ENCODE measurements at places on chromosomes 3 and 15. TPM values are rescaled to one million over a fixed set of nuclear protein-coding genes. Genes with fewer than 3 reads are reported as not detected.

DNA sequence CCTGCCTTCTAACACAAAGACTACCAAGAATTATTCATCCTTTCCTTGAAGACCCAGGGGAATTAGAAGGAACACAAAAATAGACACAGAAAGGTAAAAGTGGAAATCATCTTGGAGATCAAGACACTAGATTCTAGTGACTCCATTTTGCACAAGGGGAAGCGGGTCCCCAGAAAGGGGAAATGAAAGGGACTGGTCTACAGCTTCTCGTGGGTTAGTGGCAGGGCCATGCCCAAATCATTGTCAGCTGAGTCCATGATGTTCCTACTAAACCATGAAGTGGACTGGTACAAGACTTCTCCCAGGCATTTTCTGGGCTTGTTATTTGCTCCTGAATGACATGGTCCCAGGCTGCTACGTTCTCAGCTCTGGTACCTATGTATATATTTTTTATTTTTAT is 230.7 kb upstream of the TPRG1 start:
- peaks cover 3% of the 10 kb centered on the region for H3K36me3 ChIP-seq
- H3K27ac ChIP-seq: no peak overlapping the region
- peaks cover 25% of the 10 kb centered on the region for H3K4me1 ChIP-seq
- H3K4me3 ChIP-seq: no peak overlapping the region
- no peak for DNase-seq
- H3K27me3 ChIP-seq: no peaks in the 10 kb centered on the region

GRCh38 chr3:107662124-107662507 is 139.4 kb downstream of the BBX start:
- H3K4me3 ChIP-seq: no peak overlapping the region
- peak overlapping the region; percentile 50 for H3K27ac ChIP-seq
- DNase-seq: no peak
- no peaks in the 10 kb centered on the region for H3K36me3 ChIP-seq
- peaks cover 51% of the 10 kb centered on the region for H3K4me1 ChIP-seq

TNNC1 gene
- total RNA-seq: 5.6 TPM

DNA sequence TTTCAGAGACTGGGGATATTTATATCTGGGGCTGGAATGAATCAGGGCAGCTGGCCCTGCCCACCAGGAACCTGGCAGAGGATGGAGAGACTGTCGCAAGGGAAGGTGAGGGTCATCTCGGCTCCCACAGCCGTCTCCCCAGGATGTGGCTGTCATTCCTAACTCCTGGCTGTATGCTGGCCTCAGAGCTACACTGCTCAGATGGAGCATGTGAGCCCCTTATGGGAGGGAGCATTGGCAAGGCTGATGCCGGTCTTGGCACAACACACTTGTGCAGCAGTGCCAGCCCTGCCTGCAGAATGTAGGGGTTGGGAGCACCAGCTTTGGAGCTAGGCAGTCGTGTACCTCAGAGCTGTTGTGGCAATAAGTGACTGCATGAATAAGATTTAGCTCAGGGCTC is 5.2 kb downstream of the RCCD1 start:
- peaks cover 16% of the 10 kb centered on the region for H3K4me1 ChIP-seq
- H3K36me3 ChIP-seq: peaks cover 45% of the 10 kb centered on the region
- no peak overlapping the region for H3K27ac ChIP-seq
- H3K27me3 ChIP-seq: no peaks in the 10 kb centered on the region
- no peak for DNase-seq
- no peak overlapping the region for H3K4me3 ChIP-seq

GRCh38 chr3:171374260-171374659 is 85.9 kb downstream of the TNIK start:
- H3K36me3 ChIP-seq: no peaks in the 10 kb centered on the region
- H3K4me3 ChIP-seq: no peak overlapping the region
- no peak overlapping the region for H3K27ac ChIP-seq
- H3K27me3 ChIP-seq: no peaks in the 10 kb centered on the region
- peaks cover 51% of the 10 kb centered on the region for H3K4me1 ChIP-seq

LINGO1 gene
- total RNA-seq: 60.5 TPM

GRCh38 chr3:124829819-124830554 is 57.2 kb downstream of the ITGB5 start:
- H3K27me3 ChIP-seq: no peaks in the 10 kb centered on the region
- peaks cover 43% of the 10 kb centered on the region for H3K36me3 ChIP-seq
- H3K27ac ChIP-seq: peak overlapping the region; percentile 95
- H3K4me1 ChIP-seq: peaks cover 80% of the 10 kb centered on the region
- H3K4me3 ChIP-seq: no peak overlapping the region

- no peak overlapping the region for H3K4me3 ChIP-seq
- no peak for DNase-seq
- no peaks in the 10 kb centered on the region for H3K36me3 ChIP-seq
- no peaks in the 10 kb centered on the region for H3K27me3 ChIP-seq
- H3K4me1 ChIP-seq: peaks cover 22% of the 10 kb centered on the region
Observed at GRCh38 chr3:173748105-173748504, 350.6 kb downstream of the NLGN1 start.

DNA sequence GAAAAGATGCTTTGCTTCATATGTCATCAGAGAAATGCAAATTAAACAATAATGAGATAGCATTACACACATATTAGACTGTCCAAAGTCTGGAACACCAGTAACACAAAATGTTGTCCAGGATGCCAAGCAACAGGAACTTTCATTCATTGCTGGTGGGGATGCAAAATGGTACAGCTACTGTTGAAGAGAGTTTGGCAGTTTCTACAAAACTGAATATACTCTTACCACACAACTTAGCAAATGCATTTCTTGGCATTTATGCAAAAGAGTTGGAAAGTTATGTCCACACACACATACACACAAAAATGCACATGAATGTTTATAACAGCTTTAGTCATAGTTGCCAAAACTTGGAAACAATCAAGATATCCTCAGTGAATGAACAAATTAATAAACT is 195.2 kb upstream of the MME start:
- no peak for DNase-seq
- no peak overlapping the region for H3K4me3 ChIP-seq
- H3K27me3 ChIP-seq: no peaks in the 10 kb centered on the region
- H3K4me1 ChIP-seq: no peaks in the 10 kb centered on the region
- 0 out of 2 replicates have a peak, but pooled peaks cover 9% of the 10 kb centered on the region for H3K36me3 ChIP-seq

GOLGA6B gene
- total RNA-seq: 1.9 TPM

DNA sequence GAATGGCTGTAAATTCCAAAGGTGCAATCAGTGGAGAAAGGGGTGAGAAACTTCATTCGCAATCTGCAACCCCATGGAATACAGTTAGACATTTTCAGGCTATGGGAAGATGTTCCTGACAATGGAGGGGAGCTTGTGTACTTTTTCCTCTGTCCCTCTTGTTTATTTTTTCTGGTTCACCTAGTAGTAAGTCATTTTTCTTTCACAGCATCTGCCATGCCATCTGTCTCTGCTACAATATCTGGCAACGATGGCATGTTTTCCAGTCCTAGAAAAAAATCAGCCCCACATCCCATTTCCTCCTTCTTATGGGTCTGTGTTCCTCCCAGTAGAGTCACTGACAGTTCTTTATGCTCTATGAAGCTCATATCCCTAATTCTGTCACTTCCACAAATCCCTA is 76.0 kb downstream of the SSR3 start:
- DNase-seq: no peak
- no peaks in the 10 kb centered on the region for H3K27me3 ChIP-seq
- no peaks in the 10 kb centered on the region for H3K36me3 ChIP-seq

DNA sequence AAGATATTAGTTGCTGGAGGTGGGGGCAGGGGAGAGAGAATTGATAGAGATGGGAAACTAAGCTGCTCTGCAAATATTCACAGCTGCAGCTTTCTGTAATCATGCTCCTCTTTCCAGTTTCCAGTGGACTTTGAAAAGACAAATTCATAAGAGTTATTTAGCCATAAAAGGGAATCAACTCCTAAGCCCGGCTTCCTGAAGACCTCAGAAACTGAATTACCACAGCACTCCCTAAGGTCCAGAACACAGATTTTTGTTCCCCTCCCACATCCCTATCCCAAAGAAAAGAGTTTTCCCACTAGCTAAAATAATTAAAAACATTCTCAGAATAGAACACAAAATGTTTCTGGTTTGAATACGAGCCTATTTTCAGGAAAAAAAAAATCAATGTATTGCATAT is 871.8 kb upstream of the NR2F2 start:
- no peak overlapping the region for H3K27ac ChIP-seq
- no peak for DNase-seq
- H3K4me3 ChIP-seq: no peak overlapping the region

DNA sequence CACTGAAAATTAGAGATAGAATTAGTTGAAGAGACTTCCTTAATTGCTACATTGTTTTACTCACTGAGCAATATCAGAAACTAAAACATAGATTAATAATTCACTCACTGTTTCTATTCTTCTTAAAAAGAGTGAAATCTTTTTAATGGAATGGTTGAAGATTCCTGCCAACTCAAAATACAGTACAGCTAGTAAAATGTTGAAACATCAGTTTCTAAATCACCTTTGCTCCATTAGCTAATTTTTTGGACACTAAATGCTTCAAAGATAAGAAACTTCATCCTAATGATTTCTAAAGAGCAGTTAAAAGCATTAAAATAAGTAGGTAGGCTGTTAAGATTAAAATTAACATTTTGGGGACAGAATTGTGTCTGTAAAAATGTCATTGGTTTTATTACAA is 10.5 kb upstream of the NIT2 start:
- H3K4me3 ChIP-seq: no peak overlapping the region
- peaks cover 21% of the 10 kb centered on the region for H3K36me3 ChIP-seq
- no peaks in the 10 kb centered on the region for H3K4me1 ChIP-seq
- no peak for DNase-seq
- H3K27ac ChIP-seq: no peak overlapping the region

LRTM1 gene
- total RNA-seq: not detected

C3orf22 gene
- total RNA-seq: not detected

EIF4E3 gene
- 14.3 TPM for total RNA-seq

- DNase-seq: no peak
- H3K27me3 ChIP-seq: peaks cover 15% of the 10 kb centered on the region
- H3K4me1 ChIP-seq: peaks cover 13% of the 10 kb centered on the region
- H3K4me3 ChIP-seq: peak overlapping the region; percentile 94
- H3K27ac ChIP-seq: no peak overlapping the region
Observed at GRCh38 chr15:44712346-44713005, 1.2 kb downstream of the B2M start.

DNA sequence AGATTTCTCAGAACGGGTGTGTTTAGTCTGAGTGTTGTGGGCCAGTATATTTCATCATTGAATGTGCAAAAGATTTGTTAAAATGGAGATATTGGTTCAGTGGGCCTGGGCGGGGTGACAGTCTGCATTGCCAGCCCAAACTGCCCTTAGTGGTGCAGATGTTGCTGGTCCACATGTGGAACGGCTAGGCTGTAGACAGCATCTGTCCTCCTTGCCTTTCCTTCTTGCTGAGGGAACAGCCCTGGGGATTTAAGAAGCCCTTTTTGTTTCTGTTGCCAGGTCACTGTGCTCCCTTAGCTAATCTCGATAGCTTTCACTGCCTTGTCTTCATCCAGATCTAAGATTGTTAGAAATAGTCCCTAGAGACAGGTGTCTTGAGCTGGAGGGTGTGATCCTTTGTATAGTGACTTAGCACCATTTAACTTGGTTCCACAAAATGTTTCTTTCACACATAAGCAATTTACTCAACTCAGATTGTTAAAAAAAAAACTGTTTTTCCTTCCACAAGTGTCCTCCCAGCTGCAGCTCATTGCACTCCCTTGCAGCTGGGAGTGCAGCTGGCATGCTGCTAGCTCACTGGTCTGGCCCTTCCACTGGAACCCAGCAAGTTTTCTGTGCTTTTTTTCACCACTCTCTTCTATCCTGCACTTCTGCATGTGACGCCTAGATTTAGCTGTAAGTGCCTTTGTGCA is 37.5 kb downstream of the GAP43 start:
- DNase-seq: no peak
- H3K36me3 ChIP-seq: no peaks in the 10 kb centered on the region
- H3K4me1 ChIP-seq: peaks cover 37% of the 10 kb centered on the region
- H3K27ac ChIP-seq: no peak overlapping the region
- H3K27me3 ChIP-seq: no peaks in the 10 kb centered on the region
- no peak overlapping the region for H3K4me3 ChIP-seq

DNA sequence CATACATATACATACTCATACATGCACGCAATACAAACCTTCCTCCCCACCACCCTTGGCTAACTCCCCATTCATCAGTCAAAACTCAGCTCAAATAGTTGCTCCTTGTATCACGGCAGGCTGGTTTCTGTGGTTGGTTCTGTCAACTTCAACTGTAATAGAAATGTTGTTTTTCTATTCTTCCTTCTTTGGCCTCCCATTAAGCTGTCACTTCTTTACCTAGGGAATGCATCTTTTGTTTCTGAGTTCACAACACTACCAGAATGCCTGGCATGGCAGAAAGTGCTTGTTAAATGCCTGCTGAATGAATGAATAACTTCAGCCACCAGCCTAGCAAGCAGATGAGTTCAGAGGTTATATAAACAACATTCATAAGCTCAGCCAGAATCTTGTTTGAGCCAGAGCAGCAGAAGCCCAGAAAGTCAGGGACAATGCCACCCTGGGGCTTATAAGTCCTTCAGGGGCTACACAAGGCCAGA is 63.1 kb downstream of the B3GALNT1 start:
- H3K4me1 ChIP-seq: peaks cover 22% of the 10 kb centered on the region
- H3K36me3 ChIP-seq: peaks cover 17% of the 10 kb centered on the region
- H3K4me3 ChIP-seq: no peak overlapping the region
- DNase-seq: no peak

DNA sequence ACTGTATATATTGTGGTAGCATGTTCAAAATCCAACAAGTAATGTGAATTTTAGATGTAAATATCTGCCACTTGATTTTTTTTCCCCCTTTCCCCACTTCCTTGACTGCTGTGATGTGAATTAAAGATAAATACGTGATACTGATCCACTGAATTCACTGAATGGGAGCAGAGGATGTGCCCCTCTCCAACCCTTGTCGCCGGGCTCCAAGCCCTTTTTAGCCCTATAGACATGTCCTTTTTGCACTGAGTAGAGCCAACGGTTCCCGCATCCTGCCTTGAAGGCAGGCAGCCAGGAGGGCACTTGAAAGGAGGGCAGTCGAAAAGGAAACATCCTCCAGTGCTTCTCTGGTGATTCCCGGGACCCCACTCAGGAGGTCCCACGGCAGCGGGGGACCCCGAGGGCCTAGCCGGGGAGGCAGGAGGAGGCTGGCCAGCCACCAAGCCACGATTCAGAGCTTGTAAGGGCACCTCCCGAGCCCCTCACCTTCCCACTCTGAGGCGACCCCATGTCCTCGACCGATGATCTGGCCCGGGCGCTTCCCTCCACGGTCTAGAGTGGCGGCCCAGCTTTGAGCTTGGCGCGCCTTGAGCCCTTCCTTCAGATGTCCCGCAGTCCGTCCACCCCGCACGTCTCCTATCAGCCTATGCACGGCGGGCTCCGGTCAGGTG is 901 bp upstream of the MANF start:
- no peaks in the 10 kb centered on the region for H3K27me3 ChIP-seq
- peak overlapping the region; percentile 99 for H3K27ac ChIP-seq
- peaks cover 42% of the 10 kb centered on the region for H3K4me1 ChIP-seq
- DNase-seq: no peak
- peaks cover 33% of the 10 kb centered on the region for H3K36me3 ChIP-seq
- H3K4me3 ChIP-seq: peak overlapping the region; percentile 92

IP6K1 gene
- total RNA-seq: 32.2 TPM
